Naive thymus-derived CD8-positive, alpha-beta T cell (primary cell): ENCODE measurements at places on chromosomes 5 and 9. TPM values are rescaled to one million over a fixed set of nuclear protein-coding genes. Genes with fewer than 3 reads are reported as not detected.

CDH18 gene
- not detected for polyA plus RNA-seq

SLC6A18 gene
- not detected for polyA plus RNA-seq

OLFML2A gene
- polyA plus RNA-seq = not detected

DMRT3 gene
- not detected for polyA plus RNA-seq

SUSD3 gene
- 208 TPM for polyA plus RNA-seq

PTGDS gene
- 0.31 TPM for polyA plus RNA-seq

AQP3 gene
- 124 TPM for polyA plus RNA-seq

BARHL1 gene
- not detected for polyA plus RNA-seq

GRIA1 gene
- polyA plus RNA-seq = not detected

RUSC2 gene
- not detected for polyA plus RNA-seq

MELK gene
- not detected for polyA plus RNA-seq

PCDHB12 gene
- polyA plus RNA-seq = not detected

FAXDC2 gene
- 0.67 TPM for polyA plus RNA-seq

IFNA17 gene
- not detected for polyA plus RNA-seq

NMUR2 gene
- not detected for polyA plus RNA-seq

RABGAP1 gene
- 23.8 TPM for polyA plus RNA-seq

C5orf58 gene
- polyA plus RNA-seq = 1.8 TPM

LECT2 gene
- polyA plus RNA-seq = not detected

LCN10 gene
- polyA plus RNA-seq = 3.1 TPM

WHRN gene
- polyA plus RNA-seq = 0.43 TPM

GGTA1 gene
- polyA plus RNA-seq = not detected

DNAH5 gene
- polyA plus RNA-seq = not detected

SYK gene
- 0.37 TPM for polyA plus RNA-seq

ZFP37 gene
- 2.1 TPM for polyA plus RNA-seq

PCDH1 gene
- 1.3 TPM for polyA plus RNA-seq

PRRC1 gene
- 28.7 TPM for polyA plus RNA-seq

BSPRY gene
- 1.3 TPM for polyA plus RNA-seq

PLAC8L1 gene
- not detected for polyA plus RNA-seq

SETX gene
- polyA plus RNA-seq = 29.1 TPM

TMC1 gene
- not detected for polyA plus RNA-seq

SPATA6L gene
- polyA plus RNA-seq = 2.6 TPM

CDH9 gene
- polyA plus RNA-seq = not detected

IL13 gene
- polyA plus RNA-seq = not detected

DOCK8 gene
- polyA plus RNA-seq = 52.2 TPM

PCDHB13 gene
- polyA plus RNA-seq = not detected
